Activated CD8-positive, alpha-beta memory T cell treated with anti-CD3 and anti-CD28 coated beads, Interleukin-2, amount 10 ng/mL, durations not matched to agents 7 days and 5 days (primary cell): ENCODE measurements at places on chromosomes 13 and 19. TPM values are rescaled to one million over a fixed set of nuclear protein-coding genes. Genes with fewer than 3 reads are reported as not detected.

Gene OR7C1
- not detected for total RNA-seq

GRCh38 chr19:28010656-28011055, 1202.3 kb downstream of the UQCRFS1 start:
- no peaks in the 10 kb centered on the region for H3K4me1 ChIP-seq
- H3K27ac ChIP-seq, result no peak overlapping the region
- H3K27me3 ChIP-seq, result no peaks in the 10 kb centered on the region
- no peak for DNase-seq

Gene TSKS
- 0.47 TPM for total RNA-seq

Gene SPC24
- total RNA-seq, result 85.5 TPM

DNA sequence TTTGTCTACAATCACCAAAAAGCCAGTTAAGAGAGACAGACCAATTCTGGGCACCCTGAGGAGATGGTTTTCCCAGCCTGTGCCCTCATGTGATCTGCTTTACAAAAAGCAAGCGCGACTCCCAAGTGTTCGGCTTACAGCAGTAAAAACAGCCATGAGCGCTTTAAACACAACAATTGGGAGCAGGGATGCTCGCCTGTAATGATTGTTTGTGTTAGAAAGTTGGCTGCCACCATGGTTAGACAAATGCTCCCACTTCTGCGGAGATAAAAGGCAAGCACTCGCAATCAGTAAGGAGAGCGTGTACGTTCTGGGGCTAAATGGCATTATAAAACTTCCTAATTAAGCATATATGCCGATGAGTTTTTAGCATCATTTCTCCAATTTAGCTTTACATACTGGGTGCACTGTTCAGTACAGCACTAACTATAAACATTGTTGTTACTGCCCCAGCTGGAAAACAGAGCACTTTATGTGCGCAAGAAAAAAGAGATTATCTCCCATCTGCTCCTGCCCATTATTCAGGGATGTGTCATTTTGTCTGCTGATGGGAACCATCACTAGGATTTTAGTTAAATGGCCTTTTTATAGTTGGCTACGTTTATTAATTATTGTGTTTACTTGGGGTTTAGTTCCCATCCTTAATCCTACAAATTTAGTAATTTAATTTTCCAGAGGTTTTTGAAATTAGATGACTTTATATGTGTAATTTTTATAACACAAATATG, 309.3 kb upstream of the MAB21L1 start:
- H3K27ac ChIP-seq, result no peak overlapping the region
- H3K36me3 ChIP-seq, result no peaks in the 10 kb centered on the region

GRCh38 chr19:49795615-49796014, 17.5 kb downstream of the FUZ start:
- H3K4me1 ChIP-seq, result no peaks in the 10 kb centered on the region
- H3K27me3 ChIP-seq, result no peaks in the 10 kb centered on the region
- DNase-seq, result no peak
- no peak overlapping the region for H3K27ac ChIP-seq

- no peaks in the 10 kb centered on the region for H3K27me3 ChIP-seq
- no peak overlapping the region for H3K27ac ChIP-seq
- peaks cover 6% of the 10 kb centered on the region for H3K4me1 ChIP-seq
- no peaks in the 10 kb centered on the region for H3K36me3 ChIP-seq
- no peak overlapping the region for H3K4me3 ChIP-seq
Measured at GRCh38 chr13:36353001-36353400, 6.8 kb upstream of the SPART start.

- DNase-seq, result no peak
- no peaks in the 10 kb centered on the region for H3K4me1 ChIP-seq
- H3K36me3 ChIP-seq, result no peaks in the 10 kb centered on the region
- peaks cover 12% of the 10 kb centered on the region for H3K27me3 ChIP-seq
- no peak overlapping the region for H3K4me3 ChIP-seq
Measured at GRCh38 chr13:76668141-76668540, 218.1 kb downstream of the KCTD12 start.

Gene TSHZ3
- 1.5 TPM for total RNA-seq

Gene ACP7
- not detected for total RNA-seq

DNA sequence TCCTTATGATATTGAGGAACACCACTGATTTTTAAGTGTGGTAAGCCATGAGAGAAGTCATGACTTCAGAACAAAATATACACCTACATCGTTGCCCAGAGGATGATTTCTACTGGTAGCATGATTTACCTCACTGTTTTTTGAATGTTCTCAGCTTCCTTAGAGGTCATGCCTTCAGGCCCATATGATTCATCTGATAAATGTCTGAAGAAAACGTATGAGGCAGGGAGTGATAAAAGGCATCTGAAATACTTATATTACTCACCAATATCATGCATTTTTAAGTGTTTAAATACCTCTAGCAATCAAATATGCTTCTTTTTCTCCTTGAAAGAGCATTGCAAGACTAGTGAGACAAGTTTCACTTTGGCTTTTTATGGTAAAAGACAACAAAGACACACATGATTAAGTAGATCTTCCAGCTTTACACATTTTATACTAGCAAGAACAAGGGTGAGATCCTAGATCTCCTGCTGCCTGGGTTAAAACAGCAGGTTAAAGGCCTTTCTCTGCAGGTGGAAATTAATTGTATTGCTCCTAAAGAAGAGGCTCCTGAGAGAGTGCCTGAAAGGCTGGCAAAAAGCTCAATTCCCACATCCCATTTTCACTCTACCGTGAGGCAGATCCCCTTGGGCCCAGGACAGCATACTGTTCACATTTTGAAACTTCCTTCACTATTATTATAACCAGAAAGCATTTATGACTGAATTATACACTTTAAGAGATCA, 432.4 kb downstream of the SLITRK1 start:
- no peak overlapping the region for H3K4me3 ChIP-seq
- no peak for DNase-seq
- no peak overlapping the region for H3K27ac ChIP-seq

Gene RGL3
- total RNA-seq, result not detected

- no peaks in the 10 kb centered on the region for H3K4me1 ChIP-seq
- H3K4me3 ChIP-seq, result no peak overlapping the region
- DNase-seq, result no peak
- H3K27me3 ChIP-seq, result no peaks in the 10 kb centered on the region
Measured at GRCh38 chr19:33859016-33859415, 62.3 kb downstream of the KCTD15 start.

DNA sequence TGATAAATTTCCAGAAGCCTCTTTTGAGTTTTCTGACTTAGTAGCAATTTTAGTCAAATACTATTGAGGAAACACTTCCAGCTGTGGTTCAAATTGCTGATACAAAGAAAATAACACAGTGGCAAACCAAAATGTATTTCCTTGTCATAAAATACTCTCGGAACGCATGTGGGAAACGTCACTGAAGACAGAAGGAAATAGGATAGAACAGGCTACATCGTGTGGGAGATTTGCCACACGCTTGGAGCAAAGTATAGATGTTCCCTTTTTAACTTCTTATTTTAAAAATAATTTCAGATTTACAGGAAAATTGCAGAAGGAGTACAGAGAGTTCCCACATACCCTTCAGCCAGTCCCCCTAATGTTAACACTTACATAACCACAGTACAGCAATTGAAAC, 88.8 kb downstream of the ING1 start:
- H3K36me3 ChIP-seq, result no peaks in the 10 kb centered on the region
- no peak for DNase-seq
- peaks cover 66% of the 10 kb centered on the region for H3K27me3 ChIP-seq
- no peak overlapping the region for H3K27ac ChIP-seq

DNA sequence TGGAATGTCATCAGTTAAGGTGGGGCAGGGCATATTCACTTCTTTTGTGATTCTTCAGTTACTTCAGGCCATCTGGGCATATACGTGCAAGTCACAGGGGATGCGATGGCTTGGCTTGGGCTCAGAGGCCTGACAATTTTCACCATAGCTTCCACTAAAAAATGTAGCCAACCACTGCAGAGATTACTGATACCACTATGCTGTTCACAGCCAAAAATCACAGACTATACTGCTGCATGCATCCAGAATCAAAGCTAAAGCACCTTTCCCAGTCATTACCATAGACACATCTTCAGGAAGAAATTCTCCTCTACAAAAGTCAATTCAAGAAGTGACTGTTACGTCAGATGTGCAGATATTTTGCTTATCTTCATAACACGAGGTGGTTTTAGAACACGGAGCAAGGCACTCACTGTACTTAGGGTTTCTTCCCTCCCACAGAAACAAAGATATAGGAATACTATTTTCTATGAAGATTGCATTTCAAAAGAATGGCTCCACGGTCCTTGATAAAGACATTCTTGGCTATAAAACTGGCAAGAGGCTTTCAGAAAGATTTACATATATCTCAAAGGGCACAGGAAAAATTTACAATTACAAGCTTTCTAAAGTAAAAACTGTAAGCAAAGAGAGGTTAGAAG, 1556.6 kb upstream of the PRR20A start:
- DNase-seq, result no peak
- H3K4me1 ChIP-seq, result no peaks in the 10 kb centered on the region
- no peak overlapping the region for H3K4me3 ChIP-seq
- H3K36me3 ChIP-seq, result no peaks in the 10 kb centered on the region
- H3K27me3 ChIP-seq, result no peaks in the 10 kb centered on the region
- H3K27ac ChIP-seq, result no peak overlapping the region

- DNase-seq, result no peak
- no peak overlapping the region for H3K27ac ChIP-seq
- no peaks in the 10 kb centered on the region for H3K4me1 ChIP-seq
- no peak overlapping the region for H3K4me3 ChIP-seq
- H3K36me3 ChIP-seq, result peaks cover 25% of the 10 kb centered on the region
Measured at GRCh38 chr19:5932609-5933262, 18.7 kb downstream of the CAPS start.

Gene VSTM2B
- not detected for total RNA-seq

- peak within 1 kb of the TSS; percentile 74 for H3K27ac ChIP-seq
- peaks cover 4% of the 10 kb centered on the region for H3K36me3 ChIP-seq
- peaks cover 2% of the 10 kb centered on the region for H3K27me3 ChIP-seq
- H3K4me1 ChIP-seq, result peaks cover 26% of the 10 kb centered on the region
Measured at GRCh38 chr13:49585220-49586157, at the start of gene RCBTB1. Gene RCBTB1, minus strand, starts transcription at chr13:49585558. Its CDS starts 18,279 bp downstream, at chr13:49567279.

GRCh38 chr13:79314652-79315051, 91.4 kb downstream of the RBM26 start:
- DNase-seq, result no peak
- H3K4me3 ChIP-seq, result no peak overlapping the region
- peaks cover 17% of the 10 kb centered on the region for H3K36me3 ChIP-seq
- no peaks in the 10 kb centered on the region for H3K27me3 ChIP-seq

Gene ZNF154
- total RNA-seq, result 4.0 TPM

- no peaks in the 10 kb centered on the region for H3K36me3 ChIP-seq
- no peak overlapping the region for H3K4me3 ChIP-seq
- no peak for DNase-seq
- no peak overlapping the region for H3K27ac ChIP-seq
- no peaks in the 10 kb centered on the region for H3K27me3 ChIP-seq
- H3K4me1 ChIP-seq, result peaks cover 6% of the 10 kb centered on the region
Measured at GRCh38 chr13:58081301-58081820, 449.8 kb downstream of the PCDH17 start.

- peak overlapping the region; percentile 64 for H3K4me3 ChIP-seq
- H3K27ac ChIP-seq, result no peak overlapping the region
- no peaks in the 10 kb centered on the region for H3K36me3 ChIP-seq
- peaks cover 15% of the 10 kb centered on the region for H3K4me1 ChIP-seq
- no peak for DNase-seq
Measured at GRCh38 chr19:48480183-48480557, 11.0 kb downstream of the CYTH2 start.

DNA sequence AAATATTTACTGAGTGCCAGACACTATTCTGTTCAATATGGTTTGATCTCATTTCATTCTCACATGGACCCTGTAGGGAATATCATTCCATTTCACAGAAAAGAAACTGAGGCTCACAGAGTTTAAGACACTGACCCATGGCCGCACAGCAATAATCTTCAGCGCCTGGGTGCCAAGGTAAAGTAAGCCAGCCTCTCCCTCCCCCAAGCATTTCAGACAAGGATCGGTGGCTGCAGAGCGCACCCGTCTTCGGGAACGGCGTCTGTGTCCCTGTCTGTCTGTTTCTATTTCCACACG, 4.3 kb upstream of the PDE4A start:
- H3K27ac ChIP-seq, result peak overlapping the region; percentile 95
- H3K4me1 ChIP-seq, result peaks cover 62% of the 10 kb centered on the region
- peaks cover 14% of the 10 kb centered on the region for H3K36me3 ChIP-seq
- H3K4me3 ChIP-seq, result peak overlapping the region; percentile 76

DNA sequence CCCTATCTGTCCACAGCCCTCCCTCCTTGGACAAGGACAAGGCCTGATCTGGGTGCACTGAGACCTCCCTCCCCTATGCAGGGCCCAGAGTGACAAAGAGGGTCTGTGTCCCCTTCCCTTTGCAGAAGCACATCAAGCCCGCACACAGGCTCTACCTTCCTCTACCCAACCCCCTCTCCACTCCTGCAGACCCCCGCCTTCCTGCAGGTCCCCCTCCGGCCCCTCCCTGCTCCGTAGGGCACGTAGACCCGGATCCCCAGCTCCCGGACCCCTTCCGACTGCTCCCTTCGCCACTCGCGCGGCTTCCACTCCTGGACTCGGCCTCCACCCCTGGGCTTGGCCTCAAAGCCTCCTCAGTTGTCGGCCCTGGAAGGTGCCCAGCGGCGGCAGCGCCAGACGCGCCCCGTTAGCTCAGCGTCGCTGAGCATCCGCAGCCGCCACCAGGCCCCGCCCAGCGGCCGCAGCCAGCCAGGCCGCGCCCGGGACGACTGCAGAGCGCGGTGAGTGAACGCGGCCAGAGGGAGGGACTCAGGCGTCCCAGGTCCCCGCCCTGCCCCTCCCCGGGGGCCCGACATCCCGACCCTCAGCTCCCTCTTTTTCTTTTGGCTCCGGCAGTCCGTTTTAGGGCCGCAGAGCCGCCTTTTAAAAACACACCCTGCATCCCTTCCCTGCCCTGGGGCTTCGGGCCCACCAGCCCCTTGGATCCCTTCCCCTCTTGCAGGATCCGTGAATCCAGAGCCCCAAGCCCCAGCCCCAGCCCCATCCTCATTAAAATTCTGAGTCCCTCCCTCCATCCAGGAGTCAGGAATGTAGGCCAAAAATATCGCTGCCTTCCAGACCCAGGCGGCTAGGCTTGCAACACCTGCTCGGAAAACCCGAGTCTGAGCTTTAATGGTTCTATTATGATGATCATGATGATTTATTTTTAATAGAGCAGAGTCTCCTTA, 1.5 kb upstream of the MYADM start:
- H3K27ac ChIP-seq, result peak overlapping the region; percentile 91
- DNase-seq, result peak; percentile 81
- peaks cover 31% of the 10 kb centered on the region for H3K4me1 ChIP-seq
- peak overlapping the region; percentile 97 for H3K4me3 ChIP-seq
- H3K27me3 ChIP-seq, result no peaks in the 10 kb centered on the region
- peaks cover 4% of the 10 kb centered on the region for H3K36me3 ChIP-seq

- no peak overlapping the region for H3K27ac ChIP-seq
- no peaks in the 10 kb centered on the region for H3K36me3 ChIP-seq
- H3K27me3 ChIP-seq, result peaks cover 30% of the 10 kb centered on the region
- no peak for DNase-seq
- peaks cover 5% of the 10 kb centered on the region for H3K4me1 ChIP-seq
Measured at GRCh38 chr13:24107955-24108614, 52.4 kb upstream of the SPATA13 start.

- H3K27me3 ChIP-seq, result no peaks in the 10 kb centered on the region
- peaks cover 52% of the 10 kb centered on the region for H3K36me3 ChIP-seq
- DNase-seq, result no peak
- H3K27ac ChIP-seq, result peak overlapping the region; percentile 3
- no peak overlapping the region for H3K4me3 ChIP-seq
- H3K4me1 ChIP-seq, result peaks cover 7% of the 10 kb centered on the region
Measured at GRCh38 chr13:19836472-19836871, 27.0 kb downstream of the ZMYM5 start.
